ENCODE measurements at places on chromosomes 3 and 15.
A peak's percentile ranks its signal among the peaks of the same experiment; 100 is the strongest.

DNA sequence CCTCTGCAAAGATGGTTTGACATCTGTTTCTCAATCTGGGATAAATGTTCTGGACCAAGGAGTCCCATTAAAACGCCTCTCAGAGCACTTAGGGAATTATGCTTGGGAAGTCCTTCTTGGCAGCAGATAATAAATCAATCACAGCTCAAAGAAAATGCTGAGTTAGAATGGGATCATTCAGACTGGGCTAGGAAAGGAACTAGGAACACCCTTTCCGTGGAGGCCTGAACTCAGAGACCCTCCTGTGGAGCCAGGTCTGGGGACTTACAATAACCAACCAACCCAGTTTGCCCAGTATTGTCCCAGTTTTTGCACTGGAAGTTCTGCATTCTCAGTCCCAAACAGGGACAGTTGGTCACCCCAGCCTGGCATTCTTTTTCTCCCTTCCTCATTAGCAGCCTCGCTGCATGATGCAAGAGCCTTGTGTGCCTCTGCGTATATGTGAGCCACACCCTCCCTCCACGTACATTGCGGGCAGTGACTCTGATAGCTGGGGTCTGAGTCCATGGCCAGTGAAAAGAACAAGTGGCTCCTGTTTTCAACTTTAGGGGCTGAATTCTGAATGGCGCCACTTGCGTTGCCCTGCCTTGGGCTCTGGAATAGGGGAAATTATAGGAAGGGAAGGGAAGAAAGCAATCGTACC, 88.7 kb downstream of the SEMA5B start:
- no peak for DNase-seq

DNA sequence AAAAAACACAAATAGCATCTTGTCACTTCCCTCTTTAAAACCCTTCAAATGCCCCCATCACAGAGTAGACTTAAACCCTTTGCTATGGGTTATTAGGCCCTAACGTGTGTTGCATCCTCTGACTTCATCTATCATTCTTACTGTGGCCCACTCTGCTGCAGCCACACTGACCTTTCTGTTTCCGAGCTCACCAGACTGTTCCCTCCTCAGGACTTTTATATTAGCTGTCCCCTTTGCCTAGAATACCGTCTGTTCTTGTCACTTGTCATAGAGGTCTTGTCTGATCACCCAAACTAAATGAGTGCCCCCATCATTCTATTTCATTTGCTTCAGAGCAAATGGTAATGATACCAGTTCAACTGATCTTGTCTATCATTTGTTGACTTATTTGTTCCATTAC, 877 bp upstream of the FEM1B start:
- no peak for DNase-seq

- DNase-seq, result no peak
Measured at GRCh38 chr3:26422415-26422814, 200.2 kb upstream of the LRRC3B start.

DNA sequence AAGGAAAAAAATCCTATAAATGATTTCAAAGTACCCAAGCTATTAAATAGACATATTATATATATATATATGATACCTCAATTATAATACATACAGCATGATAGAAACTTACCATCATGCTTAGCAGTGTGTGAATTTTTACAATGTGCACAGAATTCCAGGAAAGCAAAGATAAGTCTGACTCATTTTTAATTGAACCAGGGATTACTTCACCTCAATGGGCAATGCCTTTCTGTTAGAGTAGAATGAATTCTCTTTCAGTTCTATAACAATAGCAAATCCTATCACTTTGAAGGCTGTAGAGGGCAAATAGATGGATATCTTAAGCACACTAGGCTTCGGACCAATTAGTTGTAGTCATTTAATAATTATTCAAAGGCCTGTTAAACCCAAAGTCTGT, 54.8 kb upstream of the P3H2 start:
- no peak for DNase-seq

- DNase-seq, result no peak
Measured at GRCh38 chr15:42591238-42591934, 16.0 kb downstream of the STARD9 start.

DNA sequence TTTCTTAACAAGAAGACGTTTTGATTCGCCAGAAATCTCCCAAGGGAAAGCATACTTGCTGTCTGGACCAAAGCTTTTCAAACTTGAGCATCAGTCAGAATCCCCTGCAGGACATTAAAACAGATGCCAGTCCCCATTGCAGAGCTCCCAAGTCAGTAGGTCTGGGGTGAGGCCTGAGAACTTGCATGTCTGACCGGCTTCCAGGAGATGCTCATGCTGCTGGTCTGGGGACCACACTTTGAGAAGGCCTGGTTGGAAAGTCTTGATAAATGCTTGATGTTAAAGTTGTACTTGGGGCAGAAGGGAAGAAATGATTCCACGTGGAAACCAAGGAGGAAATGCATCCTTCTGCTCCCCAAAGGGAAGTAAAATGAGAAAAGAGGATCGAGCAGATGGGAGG, 24.3 kb upstream of the CAV3 start:
- DNase-seq, result no peak

GRCh38 chr3:141411251-141411771, 43.0 kb downstream of the ZBTB38 start:
- DNase-seq, result no peak

GRCh38 chr3:48877671-48878070, 21.0 kb downstream of the SLC25A20 start:
- no peak for DNase-seq

- DNase-seq, result no peak
Measured at GRCh38 chr15:67093504-67093862, 28.1 kb downstream of the SMAD3 start.

DNA sequence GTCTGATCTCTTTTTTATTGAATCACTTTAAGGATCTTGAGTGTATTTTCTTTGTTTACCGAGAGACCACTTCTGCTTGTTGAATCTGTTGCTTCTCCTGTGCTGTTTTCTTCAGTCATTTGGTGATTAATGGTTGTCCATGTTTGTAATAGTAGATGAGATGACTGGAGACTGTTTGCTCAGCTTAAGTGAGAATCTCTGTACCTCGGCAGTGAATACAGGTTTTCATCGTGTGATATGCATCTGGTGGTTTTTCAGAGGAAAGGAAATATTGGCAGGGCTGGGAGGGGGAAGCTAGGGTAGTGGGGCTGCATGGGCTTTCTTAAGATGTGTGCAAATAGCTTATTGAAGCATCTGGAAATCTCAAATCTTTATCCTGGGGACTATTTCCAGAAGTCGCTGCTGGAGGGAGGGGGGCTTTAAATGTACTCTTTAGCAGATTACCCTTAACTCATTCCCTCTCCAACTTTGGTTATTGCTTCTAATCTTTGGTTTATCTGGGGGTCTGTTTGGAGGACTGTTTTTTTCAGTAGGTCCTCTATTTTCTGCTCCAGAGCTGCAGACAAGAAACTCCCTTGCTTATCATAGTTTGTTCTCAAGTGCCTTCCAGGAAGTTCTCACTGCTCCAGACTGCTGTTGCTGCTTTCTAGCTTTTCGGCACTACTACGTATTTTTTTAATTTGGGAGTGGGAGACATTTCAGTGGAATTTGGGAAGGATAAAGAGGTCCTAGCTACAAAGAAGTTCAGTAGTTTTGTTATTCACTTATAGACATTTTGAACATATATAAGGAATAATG, 19.4 kb downstream of the CMTM8 start:
- DNase-seq, result peak; percentile 35

GRCh38 chr3:145807990-145808389, 353.0 kb downstream of the PLOD2 start:
- no peak for DNase-seq

DNA sequence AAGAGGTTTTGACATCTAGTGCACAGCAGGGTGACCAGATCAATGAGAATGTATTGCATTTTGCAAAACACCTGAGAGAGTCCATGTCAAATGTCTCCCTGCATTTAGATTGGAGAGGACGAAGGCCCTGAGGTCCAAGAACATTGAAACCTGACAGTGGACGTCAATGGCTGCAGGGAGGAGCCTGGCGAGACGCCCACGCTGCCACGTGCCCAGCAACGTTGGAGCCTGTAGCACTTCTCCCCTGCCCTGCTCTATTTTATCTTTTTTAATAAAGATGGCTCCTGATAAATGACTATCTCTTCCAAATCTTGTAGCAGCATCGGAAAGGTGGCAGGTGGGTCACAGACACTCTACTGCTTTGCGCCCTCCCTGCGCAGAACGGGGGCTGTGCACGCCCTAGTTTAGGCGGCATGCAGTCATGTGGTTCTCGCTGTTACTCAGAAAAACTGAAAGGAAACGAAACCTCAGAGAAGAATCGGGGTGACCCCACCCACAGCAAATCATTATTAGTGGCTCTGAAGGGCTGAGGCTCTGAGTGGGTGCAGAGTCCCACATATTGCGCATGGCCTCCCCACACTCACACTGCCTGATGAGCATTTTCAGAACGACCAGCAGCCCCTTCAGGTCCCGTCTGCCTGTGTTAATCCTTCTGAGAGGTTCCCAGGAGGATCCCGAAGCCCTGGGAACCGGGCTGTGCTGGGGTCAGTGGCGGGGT, 62.5 kb upstream of the TAMM41 start:
- no peak for DNase-seq

DNA sequence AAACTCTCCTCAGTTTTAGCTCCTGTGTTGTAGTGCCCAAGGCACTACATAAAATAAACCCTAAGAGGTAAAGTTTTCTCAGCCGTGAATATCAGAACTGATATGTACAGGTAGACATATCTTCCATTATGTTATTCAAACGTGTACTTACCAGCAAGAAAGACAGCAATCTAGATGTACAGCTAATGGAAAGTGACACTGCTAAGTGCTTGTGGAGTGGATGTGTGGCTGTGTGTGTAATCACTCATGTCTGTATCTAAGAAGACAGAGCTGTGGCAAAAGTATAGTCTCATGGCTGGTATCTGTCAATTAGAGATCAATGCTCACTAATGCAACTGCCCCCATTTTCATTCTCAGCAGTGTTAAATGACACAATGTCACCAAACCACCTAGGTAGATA, 101.3 kb downstream of the FMN1 start:
- no peak for DNase-seq

- no peak for DNase-seq
Measured at GRCh38 chr3:33722626-33723370, 4.7 kb upstream of the CLASP2 start.

DNA sequence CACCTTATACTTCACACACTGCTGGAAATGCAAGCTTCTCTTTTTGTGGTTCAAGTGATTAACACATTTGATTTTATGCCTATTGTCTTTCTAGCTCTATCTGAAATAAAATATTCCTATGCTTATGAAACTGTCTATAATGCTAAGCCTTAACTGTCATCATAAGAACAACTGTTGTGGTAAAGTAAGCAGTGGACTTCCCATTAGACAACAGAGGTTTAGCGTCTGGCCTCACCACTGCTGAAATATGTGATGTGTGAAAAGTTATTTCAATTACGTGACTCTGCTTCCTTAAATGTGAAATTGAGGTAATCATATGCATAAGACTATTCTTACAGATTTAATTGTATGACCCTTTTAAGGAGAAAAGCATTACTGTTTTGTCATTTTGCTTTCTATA, 140.2 kb upstream of the LYSMD4 start:
- no peak for DNase-seq

DNA sequence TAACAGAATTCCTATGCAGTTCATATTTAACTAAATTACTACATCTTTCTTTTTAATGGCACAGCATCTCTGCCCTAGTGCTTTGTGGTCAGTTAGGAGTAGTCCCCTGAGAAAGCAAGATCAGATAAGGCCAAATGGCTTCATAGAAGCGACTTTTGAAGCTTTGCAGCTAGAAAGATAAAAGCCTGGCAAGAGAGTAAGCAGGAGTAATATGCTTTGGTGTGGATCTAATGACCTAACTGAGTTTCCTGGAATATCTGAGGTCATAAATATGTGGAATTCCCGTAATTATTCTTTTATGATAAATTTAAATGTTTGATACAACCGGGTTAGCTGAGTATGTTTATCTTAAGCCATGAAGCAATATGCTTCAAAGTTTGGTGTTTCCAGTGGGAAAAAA, 374.9 kb upstream of the LRRC3B start:
- DNase-seq, result no peak

DNA sequence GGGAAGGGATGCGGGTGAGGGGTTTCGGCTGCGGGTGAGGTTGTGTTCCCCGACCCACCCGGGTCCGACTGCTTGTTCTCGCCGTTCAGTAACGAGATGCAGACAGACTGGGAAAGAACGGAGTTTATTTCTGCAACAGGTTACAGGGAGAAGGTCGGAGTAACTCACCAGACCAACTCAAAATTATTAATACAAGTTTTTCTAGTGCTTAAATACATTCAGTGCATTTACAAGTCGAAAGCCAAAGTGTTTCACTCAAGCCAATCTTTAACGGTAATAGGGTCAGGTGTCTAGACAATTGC, 492 bp upstream of the HIGD1A start:
- DNase-seq, result no peak

DNA sequence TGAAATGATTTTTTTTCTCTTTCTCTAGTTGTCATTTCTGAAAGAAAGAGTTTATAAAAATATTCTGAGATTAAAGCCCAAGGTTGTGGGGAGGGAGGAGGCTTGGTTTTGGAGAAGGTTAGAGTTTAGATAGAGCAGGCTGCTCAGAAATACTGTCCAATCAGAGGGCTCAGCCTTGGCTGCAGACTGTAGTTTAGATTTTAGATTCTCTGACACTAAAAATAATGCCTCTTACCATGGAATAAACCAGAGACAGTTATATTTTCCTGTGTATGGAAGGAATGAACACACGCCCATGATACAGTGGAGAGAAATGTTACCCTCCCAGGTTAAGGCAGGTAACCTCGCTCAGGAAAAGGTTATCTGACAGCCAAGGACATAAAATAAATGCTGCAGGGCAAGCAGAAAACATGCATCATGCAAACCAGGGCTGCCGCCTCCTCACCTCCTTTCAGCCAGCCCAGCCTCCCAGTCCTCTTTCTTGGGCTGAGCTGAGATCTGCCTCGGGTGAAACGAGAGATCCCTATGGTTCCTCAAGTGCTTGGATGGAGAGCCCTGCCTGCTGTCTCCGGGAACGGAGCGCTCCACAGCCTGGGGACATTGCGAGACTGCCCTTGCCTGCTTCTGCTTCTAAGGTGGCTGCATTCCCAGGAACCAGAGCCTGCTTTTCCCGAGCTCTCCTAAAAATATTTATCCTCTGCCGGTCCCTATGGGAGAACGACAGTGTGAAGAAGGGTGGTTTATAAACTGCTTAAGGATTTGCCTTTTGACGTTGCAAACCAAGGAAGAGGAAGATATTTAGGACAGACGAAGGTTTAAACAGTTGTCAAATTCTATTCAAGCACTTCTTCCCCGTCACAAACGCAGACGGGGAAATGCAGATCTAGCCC, 848 bp downstream of the NCEH1 start:
- DNase-seq, result no peak

GRCh38 chr15:70670680-70671079, 92.7 kb downstream of the UACA start:
- DNase-seq, result no peak

DNA sequence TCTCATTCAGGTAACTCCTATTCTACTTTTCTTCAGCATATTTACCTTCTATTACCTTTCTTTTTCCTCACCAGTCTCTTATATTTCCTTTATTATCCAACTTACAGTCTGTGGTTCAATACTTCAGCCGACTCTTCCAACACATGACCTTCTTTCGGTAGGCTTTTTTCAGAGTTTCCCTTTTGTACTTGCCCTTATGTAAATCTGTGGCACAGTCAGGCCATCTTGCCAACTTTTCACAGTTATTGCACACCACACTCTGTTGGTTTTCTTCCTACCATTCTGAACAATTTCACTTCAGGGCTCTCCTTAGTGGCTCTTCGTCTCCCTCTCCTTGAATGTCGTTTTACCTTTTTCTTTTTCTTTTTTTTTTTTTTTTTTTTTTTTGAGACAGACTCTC, 427.8 kb downstream of the LPP start:
- no peak for DNase-seq
